Stimulated activated CD4-positive, alpha-beta T cell treated with anti-CD3 and anti-CD28 coated beads, Interleukin-4, amount 100 ng/mL, for 1 hour (primary cell): ENCODE measurements at places on chromosomes 6 and 20.
A peak's percentile ranks its signal among the peaks of the same experiment; 100 is the strongest.

DNA sequence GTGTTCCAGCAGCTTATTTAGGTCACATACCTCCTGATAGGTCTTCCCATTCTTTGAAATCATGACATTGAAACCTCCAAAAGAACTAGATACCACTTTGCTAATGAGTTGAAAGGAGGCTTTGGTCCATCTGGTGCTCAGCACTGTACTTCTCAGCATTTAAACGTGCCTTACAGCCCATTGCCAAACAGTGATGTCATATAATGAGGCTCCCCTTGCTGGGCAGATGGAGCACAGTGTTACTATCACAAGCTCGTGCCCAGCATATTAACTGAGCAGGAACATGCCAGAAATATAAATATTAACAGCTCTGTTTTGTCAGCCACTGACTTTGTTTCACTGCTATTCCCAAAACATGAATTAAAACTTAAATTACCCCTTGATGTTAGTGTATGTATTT, 25.5 kb upstream of the MAPK13 start:
- DNase-seq: no peak

DNA sequence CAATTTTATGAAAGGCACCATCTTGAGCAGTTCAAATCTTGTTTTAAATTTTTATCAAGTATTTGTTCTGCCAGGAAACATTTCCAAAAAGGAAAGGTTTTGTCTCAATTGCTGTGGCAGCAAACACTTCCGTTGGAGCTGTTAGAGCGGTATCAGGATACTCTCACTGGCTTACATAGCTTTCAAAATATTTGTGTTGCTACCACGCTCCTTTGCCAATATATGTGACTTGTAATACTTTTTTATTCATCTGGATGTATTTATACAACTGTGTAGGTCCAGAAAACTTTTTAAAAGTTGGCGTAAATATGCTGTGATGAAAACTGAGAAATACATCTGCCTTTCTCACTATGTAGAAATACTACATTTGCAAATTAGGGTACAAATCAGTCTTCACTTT, 37.8 kb upstream of the NHSL1 start:
- DNase-seq: no peak

DNA sequence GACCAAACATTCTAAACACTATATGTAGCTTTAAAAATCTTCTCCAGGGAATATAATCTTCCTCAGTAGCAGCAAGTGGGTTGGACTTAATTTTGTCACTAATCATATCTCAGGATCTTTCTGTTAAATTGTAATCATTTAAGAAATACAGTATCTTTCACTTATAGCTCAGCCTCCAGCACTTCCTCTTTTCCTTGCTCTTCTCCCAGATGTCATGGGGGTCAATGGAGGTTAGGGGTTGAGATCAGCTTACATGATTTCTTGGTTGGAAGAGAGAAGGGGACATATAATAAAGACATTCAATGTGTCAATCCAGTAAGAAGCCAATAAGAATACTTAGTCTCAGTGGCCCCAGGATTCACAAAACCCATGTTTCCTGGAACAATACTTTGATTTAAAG, 15.7 kb upstream of the REPS1 start:
- no peak for DNase-seq

DNA sequence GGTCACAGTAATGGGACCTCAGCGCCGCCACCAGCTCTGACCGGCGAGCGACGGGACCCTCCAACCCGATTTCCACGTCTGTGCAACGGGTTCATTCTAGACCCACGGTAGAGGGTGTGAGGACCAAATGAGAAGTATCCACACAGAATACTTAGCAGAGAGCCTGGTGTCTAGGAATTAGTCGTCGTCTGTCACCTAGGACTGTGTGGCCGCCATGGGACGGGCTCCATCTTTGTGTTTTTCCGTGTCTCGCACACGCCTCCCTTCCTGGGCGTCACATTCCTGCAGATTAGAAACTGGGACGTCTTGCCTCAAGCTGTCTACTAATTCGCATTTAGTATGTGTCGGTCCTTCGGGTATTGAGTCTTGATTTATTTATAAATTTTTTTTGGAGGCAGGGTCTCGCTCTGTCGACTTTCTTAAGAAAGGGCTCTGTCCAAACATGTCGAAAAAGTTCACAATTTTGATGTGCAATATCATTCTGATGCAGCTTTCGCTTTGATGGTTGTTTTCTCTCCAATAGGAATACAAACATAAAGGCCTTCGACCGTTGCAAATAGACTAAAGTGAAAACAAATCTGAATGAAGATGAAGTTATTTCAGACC, 563 bp downstream of the MGME1 start:
- peak; percentile 37 for DNase-seq

DNA sequence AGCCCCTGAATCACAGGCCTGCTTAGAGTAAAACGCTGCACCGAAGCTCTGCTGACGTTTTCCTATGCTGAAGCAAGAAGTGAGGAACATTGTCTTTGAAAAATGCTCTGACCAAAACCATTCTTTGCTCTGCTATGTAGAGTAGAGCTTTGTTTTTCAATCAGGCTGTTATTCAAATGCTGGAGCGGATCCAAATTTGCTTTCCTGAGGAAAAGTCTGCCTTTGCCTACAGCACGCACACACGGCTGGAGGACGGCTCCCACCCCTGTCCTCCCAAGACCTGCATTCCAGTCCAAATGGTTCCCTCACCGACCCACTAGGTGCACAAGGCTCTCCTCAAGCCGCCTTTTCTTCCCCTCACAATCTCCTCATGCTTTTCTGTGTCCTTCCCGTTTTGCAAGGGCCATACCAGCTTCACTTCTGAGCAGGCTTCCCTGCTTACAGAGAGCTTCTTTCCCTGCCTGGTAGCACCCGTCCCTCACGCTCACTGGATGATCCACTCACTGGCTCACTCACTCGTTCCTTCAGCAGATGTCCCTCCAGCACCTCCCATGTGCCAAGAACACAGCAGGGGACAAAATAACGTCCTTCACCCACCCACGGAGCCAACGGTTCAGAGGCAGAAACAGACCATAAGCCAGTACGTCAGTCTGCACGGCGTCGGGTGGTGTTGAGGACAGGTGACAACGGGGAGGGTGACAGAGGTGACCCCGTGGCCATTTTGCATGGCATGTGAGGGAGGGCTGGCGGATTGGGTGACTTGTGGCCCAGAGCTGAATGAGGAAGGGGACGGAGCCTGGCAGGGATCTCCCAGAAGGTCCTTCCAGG, 137.9 kb upstream of the NEDD9 start:
- no peak for DNase-seq

DNA sequence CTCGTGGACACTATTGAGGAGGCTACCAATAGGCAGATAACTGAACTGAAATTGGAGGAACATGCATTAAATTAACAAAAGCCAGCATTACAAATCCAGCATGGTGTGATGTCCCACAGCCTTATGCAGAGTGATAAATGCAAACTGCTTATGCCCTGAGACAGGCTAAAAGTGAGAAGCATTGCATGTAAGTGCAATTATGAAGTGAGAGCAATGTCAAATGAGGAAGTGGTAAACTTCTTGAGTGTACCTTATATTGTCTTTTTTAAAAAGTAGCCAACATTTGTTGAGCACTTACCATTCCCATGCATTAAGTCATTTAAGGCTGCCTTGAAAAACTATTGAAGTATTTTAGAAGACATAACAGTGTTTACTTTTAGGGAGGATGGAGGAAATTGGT, 212.2 kb downstream of the TBC1D7 start:
- DNase-seq: no peak

DNA sequence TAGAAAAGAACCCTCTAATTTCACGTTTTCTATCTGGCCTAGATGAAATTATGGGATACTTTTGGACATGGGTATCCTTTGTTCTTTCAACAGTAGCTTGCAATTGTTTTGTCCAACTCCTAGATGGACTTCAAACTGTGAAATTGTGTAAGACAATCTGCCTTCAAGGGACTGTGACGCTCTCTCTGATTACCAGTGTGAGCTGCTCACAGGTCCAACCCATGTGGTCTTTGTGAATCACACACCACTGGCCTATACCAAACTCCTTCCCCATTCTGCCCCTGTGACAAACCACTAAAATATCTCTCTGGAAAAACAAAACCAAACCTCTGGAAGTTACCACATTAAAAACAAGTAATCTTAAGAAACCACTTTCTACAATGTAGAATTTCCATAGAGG, 59.5 kb downstream of the NINL start:
- DNase-seq: no peak

DNA sequence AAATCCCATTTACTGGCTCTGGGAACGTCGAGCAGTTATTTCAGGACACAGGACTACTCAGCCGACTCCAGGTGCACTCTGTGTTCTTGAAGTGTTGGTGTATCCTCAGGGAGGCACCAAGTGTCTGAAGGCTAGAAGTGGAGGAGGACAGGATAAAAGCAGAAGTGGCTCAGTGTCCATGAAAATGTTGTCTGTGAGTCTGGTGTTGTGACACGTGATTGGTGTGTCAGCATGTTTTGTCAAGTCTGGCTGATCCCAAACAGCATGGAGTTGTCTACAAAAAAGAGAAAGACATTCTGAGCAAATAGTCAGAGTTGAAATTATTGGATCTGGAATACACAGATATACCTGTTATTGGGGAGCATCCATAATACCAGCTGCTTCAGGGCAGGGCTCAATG, 30.3 kb downstream of the SCGN start:
- DNase-seq: no peak

- no peak for DNase-seq
These were observed 28.1 kb downstream of the RAMACL start for GRCh38 chr6:166558156-166559005.

GRCh38 chr6:54014440-54014839, 96.8 kb upstream of the MLIP start:
- no peak for DNase-seq

GRCh38 chr20:24785141-24786110, 163.6 kb upstream of the CST7 start:
- no peak for DNase-seq

DNA sequence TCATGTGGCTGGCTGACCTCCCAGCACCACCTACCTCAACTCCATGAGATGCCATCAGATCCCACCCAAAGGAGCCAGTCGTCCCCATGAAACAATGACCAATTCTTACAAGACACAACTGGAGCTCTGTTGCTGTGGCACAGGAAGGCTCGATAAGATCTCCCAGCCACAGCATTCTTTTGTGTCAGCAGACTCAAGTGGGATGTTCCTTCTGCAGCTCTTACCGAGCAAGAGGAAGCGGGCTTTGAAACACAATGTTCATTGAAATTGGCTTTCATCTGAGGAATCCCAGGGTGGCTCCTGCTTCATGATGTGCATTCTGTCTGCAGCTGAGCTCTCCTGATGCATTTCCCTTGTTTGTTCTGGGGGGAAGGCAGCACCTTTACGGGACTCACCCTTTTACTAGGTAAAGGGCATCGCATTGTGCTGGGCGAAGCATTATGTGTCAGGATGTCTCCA, 222.0 kb upstream of the SGK1 start:
- no peak for DNase-seq

DNA sequence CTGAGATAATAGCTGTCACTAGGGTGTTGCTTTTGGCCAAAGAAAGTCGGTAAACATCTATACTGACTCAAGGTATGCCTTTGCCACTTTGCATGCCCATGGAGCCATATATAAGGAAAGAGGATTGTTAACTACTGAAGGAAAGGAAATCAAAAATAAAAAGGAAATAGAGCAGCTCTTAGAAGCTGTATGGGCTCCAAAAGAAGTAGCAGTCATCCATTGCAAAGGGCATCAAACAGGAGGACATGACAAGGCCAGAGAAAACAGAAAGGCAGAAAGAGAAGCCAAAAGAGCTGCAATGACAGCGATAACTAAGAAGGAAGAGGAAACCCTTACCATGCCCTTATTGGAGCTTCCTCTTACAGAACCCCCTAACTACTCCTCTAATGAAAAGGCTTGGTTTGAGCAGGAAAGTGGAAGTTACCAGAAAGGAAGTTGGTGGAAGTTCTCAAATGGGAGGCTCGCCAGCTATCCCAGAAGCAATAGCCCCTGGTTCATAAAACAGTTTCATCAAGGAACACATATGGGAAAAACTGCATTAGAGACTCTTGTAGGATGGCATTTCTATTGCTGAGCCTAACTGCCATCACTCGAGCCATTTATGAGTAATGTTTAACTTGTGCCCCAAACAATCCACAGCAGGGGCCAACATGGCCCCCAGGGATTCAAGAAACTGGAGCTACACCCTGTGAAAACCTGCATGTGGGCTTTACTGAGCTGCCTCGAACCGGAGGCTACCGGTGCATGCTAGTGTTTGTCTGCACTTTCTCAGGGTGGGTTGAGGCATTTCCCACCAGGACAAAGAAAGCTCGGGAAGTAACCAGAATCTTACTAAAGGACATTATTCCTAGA, 7.0 kb downstream of the IL22RA2 start:
- DNase-seq: no peak

GRCh38 chr6:137638926-137639706, 144.9 kb upstream of the OLIG3 start:
- DNase-seq: no peak

- DNase-seq: no peak
These were observed 27.4 kb downstream of the MGME1 start for GRCh38 chr20:17995967-17996819.

- DNase-seq: no peak
These were observed 750 bp downstream of the MAP7 start for GRCh38 chr6:136549300-136550044.

- no peak for DNase-seq
These were observed 809.9 kb downstream of the KIF16B start for GRCh38 chr20:15763366-15763765.

DNA sequence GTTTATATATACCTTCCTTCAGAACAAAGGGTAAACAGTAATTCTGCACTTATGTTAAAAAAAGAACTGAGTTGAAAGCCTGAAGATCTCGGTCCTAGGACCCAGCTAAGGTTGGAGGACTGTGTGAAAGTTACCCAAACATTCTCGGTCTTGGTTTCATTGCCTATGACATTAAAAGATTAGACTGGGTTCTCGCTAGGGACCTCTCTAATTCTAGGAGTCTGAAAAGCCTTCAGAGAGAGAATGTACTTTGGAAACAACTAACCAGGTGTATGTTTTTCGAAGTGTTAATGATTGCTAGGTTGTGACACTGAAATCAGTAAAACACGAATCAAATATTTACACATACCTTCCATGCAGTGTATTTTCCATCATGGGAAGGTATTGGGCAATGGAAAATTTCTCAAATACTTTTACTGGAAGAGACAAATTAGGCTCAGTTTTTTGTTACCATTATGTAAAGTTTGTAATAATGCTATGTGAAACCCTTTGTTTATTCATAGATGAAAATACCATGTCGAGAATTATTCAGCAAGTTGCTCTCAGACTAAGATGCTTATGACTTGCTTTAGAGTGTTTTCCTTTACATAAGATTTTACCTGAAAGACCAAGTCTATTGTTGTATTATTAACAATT, 113.7 kb upstream of the LOC128125822 start:
- DNase-seq: no peak

DNA sequence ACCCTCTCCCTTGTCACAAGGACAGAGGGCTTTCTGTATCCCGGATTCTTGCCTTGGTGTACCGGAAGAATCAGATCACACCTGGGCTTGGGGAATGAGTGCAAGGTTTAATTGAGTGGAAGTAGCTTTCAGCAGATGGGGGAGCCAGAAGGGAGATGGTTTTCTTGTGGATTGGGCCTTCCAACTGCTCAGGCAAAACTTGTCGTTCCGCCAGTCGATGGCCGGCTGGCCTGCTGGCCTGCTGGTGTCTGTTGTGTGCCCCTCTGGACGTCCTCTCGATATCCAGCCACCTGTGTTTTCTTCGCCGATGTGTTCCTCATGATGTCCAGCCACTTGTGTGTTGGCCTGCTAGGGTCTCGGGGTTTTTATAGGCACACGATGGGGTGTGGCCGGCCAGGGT, 168.1 kb downstream of the CDKAL1 start:
- no peak for DNase-seq
